ENCODE measurements at places on chromosomes 1 and 21.

DNA sequence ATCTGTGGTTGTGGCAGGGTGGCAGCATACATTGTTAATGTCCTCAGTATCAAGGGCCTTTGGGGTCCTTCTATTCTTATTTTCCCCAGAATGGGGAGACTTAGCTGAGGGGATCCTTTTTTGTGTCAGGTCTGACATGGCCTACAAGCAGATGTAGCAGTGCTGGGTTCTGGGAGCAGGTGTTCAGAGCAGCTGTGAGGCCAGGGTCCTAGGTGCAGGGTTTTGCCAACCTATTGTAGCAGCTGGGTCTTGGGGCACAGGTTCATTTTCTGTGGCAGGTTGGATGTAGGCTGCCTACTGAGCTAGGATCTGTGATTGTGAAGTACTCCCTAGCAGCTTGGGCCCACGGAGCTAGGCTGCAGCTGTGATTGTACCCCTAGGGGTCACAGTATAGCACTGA, 60.1 kb downstream of the DIPK1A start:
- no peak for DNase-seq

GRCh38 chr1:212401042-212401441, 13.6 kb downstream of the PACC1 start:
- no peak for DNase-seq

GRCh38 chr1:209714338-209714737, 9.7 kb downstream of the HSD11B1 start:
- DNase-seq = no peak

GRCh38 chr1:117096951-117097408, 24.6 kb downstream of the TRIM45 start:
- DNase-seq = no peak

- DNase-seq = no peak
These were observed 26.2 kb downstream of the ITPKB start for GRCh38 chr1:226712742-226713419.

DNA sequence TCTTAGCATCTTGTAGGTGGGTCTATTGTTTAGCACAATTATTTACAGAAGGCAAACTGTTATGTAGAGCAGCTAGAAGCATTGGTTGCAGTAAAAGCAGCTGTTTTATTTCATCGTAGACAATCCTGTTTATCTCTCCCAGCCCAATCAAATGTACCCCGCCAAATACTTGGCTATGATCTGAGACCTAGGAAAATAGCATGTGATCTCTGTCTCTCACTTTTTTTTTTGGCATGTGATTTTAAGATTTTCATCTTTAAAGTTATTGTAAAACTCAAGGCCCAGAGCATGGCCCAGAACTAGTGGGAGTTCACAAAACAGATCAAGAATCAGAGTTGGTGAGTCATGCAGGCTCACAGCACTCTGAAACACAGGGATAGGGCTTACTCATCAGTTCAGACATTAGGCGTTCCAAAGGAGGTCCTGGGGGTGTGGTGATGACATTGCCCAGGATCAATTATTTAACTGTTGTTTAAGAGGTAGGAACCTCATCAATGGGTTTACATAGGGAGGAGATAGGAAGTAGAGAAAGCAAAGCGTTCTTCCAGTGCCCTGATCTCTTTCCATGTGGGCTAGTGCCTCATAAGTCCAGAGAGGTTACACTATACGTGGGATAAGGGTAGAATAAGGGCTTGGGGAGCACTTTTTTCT, 40.2 kb downstream of the TBX19 start:
- peak; percentile 66 for DNase-seq

DNA sequence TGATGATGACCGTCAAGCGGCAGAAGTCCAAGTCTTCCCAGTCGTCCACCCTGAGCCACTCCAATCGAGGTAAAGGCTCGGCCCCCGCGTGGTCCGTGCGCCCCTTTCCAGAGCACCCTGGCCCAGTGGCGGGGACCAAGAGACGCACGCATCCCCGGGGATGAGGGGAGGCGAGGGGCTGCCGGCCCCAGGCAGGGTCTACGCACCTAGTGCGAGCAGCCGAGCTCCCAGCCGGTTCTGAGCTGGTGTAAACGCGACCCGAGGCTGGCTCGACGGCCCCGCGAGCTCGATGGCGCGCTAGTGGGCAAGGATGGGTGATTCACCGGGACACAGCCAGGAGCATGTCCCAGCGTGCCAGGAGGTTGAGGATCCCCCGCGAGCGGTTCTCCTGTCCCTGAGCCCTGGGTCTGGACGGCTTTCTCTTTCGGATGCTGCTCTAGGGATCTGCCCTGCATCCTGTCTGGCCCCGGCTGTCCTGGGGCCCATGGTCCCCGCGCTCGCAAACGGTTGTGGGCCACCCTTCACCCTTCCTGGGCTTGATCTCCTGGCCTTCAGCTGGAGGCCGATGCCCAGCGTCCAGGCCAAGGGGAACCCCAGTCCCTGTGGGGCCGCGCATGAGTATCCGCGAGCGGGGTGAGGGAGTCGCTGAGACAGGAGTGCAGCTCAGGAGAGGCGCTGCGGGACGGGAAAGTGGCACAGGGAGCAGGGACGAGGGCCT, 689 bp downstream of the PKP1 start:
- no peak for DNase-seq

DNA sequence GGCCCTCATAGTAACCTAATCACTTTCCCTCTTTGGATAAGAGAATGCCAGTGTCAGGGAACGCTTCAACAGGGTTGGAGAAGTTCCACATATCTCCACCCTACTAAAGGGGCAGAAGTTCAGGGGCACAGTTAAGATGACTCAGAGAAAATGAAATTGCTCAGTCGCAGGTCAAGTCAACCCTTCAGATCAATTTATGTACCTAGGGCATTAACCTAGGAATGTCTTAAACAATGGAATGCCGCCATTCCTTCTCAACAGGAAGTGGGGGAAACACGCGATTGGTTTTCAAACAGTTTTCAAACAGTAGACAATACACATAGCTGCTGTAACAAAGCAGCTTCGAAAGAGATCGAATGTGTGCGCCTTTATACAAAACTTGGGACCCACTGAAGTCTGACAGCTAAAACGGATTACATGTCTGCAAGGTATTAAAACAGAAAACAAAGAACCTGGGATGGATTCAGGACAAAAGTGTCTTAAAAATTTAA, 897 bp downstream of the SLC25A24 start:
- peak; percentile 21 for DNase-seq

GRCh38 chr1:10338047-10338446, 60.8 kb upstream of the PGD start:
- peak; percentile 4 for DNase-seq

Measured in fibroblast of skin of left quadriceps (primary cell).